ENCODE measurements at places on chromosomes 12 and 14. TPM values are rescaled to one million over a fixed set of nuclear protein-coding genes. Genes with fewer than 3 reads are reported as not detected.

DNA sequence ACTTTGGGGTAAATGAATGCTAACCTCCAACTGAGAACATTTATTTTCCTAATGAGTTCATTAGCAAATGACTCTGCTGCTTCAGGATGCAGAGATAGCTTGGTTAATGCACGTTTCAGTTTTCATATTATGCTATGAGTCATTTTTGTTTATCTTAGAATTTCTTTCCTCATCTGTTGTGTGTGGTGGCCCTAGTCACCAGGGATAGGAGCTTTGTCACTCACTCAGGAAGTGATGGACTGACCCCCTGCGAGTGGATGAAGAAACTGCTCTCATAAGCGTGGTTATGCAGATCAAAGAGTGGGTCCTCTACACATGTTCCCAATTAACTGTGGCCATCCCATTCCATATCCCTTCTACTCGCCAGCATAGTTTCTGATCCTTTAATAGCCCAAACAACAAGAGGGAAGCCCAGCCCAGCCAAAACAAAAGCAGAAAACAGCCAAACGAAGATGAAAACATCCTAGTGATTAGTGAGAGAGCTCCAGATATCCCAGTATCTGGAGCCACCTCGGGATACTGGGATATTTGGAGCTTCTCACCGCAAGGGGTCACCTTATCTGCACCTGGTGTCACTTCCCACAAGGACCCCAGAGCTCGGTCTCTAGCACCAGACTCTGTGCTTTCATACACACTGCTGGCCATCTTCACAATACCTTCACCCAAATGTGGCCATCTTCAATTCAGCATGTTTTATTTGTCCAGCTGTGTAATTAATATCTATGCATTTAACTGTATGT, 8.6 kb downstream of the TC2N start:
- DNase-seq, result no peak

GRCh38 chr12:131202592-131203378, 249.1 kb downstream of the ADGRD1 start:
- DNase-seq, result no peak

DNA sequence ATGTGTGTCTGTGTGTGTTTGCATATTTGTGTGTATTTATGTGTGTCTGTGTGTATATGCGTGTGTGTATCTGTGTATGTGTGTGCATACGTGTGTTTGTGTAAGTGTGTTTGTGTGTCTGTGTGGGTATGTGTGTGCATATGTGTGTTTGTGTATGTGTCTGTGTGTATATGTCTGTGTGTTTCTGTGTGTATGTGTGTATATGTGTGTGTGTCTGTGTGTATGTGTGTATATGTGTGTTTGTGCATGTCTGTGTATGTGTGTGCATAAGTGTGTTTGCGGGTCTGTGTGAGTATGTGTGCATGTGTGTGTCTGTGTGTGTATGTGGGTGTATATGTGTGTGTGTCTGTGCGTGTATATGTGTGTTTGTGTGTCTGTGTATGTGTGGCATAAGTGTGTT, 1030.5 kb upstream of the TMEM132C start:
- no peak for DNase-seq

Gene SDR9C7
- not detected for total RNA-seq

Gene HOXC11
- 2.2 TPM for total RNA-seq

All from Caco-2 (cell line).